ENCODE measurements at places on chromosomes 6 and 20.

GRCh38 chr20:23484081-23484480 lies 6.8 kb upstream of the CST8 start:
- DNase-seq = no peak

GRCh38 chr6:30544666-30545272 lies 11.5 kb downstream of the GNL1 start:
- DNase-seq = no peak

GRCh38 chr6:116579143-116579542 lies 7.8 kb downstream of the RWDD1 start:
- DNase-seq = no peak

GRCh38 chr20:10665791-10666190 lies 8.0 kb downstream of the JAG1 start:
- DNase-seq = no peak

DNA sequence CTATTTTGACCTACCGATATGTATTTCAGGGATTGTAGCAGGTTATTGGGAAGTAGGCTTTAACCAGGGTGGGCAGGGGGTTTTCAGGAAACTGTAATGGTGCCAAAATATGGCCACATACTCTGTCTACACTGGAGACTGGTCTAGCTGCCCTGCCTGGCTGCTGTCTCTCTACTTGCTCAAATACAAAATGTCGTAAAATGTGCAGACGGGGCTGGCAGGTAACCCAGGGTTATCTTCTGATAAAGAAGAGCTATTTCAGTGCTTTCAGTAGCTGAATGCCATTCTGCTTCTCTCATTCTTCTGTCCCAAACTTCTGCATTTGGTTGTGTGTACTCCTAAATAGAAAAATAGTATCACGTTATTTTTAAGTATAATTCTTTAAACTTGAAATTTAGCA lies 616.2 kb downstream of the EPM2A start:
- DNase-seq = no peak

DNA sequence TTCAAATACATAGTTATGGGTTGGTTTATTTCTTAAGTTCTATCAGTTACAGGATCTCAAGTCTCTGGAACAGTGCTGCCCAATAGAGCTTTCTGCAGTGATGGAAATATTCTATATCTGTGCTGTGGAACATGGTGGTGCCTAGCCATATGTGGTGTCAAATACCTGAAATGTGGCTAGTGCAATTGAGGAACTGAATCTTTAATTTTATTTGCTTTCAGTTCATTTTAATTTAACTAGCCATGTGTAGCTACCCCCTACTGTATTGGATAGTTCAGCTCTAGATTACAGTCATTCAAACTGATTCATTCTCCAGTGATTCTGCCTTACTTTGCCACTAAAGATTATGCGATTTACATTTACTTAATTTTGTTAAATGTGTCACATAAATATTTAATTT lies 503.2 kb downstream of the CDKAL1 start:
- DNase-seq = no peak

DNA sequence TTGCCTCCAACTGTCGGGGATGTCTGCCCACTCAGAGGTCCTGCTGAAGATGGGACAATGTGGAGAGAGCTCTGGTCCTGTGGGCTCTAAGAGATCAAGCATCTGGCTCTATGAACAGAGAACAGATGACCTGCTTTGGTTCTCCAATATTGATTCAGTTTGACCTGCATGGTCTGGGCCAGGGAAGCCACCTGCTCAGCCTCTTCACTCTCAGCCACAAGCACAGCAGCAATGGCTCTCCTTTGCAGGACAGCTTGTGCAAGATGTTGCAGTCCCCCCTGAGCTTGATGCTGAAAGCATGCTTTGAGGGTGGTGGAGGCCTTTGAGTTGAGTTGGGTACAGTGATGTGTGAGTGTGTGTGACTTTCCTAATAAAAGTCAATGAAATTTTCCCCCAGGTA lies 18.6 kb upstream of the MCM3 start:
- no peak for DNase-seq

- DNase-seq = no peak
These were observed 270.9 kb upstream of the SPTLC3 start for GRCh38 chr20:12737900-12738299.

DNA sequence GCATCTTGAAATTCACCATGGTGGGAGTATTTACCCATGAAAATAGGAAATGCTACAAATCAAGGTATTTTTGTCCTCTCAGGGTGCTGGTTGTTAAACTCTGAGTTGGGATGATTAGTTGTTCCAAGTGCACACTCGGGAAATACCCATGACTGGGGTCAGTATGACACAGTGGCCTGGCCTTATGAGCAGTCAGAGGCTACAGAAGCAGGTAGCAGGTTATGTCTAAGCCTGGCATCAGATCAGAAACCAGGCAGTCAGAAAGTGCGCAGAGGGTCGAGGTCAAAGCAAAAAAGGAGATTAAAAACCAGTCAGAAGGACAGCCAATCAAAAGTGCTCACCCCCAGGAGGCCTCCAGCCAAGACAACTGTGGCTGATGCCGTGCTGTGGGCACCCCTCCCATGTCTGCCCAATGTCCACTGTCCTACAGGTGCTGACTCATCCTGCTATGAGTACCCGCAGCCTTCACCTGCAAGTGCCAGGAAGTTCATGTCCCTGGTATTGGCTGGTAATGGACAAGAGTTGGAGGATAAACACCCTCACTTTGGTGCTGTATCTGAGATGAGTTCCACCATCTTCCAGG lies 117.4 kb upstream of the SLC24A3 start:
- DNase-seq = no peak

GRCh38 chr6:90758741-90759140 lies 171.9 kb upstream of the MAP3K7 start:
- no peak for DNase-seq

DNA sequence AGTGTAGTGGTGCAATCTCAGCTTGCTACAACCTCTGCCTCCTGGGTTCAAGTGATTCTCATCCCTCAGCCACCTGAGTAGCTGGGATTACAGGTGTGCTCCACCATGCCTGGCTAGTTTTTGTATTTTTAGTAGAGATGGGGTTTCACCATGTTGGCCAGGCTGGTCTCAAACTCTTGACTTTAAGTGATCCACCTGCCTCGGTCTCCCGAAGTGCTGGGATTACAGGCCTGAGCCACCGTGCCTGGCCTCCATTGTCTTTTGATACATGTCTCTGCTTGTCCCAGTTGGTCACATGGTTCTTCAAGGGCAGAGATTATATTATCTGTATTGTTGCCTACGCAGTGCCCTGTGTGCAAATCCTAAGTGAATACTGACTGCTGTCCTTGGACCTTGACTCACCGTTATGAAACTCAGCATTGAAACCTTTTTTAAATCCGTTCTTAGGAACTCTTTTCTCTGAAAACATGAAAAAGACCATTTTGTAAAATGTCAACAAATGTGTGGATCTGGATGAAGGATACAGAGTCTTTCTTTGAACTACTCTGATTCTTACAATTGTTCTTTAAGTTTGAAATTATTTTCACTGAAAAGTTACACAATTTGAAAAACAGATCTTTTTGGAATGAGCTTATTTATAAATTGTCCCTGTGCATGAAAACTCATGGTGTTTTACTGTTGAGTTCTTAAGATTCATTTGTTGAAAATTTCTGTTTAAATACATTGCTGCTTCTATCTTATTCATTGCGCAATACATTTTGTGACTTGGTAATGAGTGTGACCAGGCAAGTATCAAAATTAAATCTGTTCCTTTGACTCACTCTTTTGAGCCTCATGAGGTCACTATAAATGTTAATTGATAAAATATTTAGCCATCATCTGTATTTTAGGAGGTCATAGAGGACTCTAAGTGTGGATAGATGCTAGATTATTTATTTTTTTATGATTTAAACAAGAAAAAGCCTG lies 293.5 kb downstream of the UTRN start:
- no peak for DNase-seq

GRCh38 chr6:118748311-118749062 lies 97.1 kb upstream of the CEP85L start:
- no peak for DNase-seq

- DNase-seq = no peak
These were observed 69.1 kb upstream of the PBOV1 start for GRCh38 chr6:138287144-138287955.

DNA sequence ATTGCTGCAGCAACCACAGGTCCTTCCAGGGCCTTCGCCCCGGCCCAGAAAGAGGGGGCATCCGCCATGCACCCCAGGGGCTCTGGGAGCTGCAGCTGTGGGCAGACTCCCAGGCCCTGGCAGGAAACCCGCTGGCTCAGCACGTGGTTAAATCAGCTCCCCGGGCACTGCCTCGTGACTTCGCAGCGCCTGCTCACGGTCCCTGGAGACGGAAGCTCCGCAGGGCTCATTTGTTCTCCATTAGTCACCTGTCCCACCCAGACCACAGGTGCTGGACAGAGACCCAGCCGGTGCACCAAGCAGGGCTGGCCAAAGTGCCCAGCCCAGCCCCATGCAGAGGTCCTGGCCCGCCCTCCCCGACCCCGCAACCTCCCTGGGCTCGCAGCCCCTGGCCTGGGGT lies 14.7 kb downstream of the KCNQ2 start:
- no peak for DNase-seq
